ENCODE measurements at places on chromosomes 2 and 18.

GRCh38 chr18:76822506-76823160 lies at the start of gene ZNF236:
Gene ZNF236, plus strand, starts transcription at chr18:76822557. Its CDS starts 51 bp downstream, at chr18:76822608.
- peak; percentile 87 for DNase-seq

GRCh38 chr2:219997341-219997851 lies 370.0 kb downstream of the SLC4A3 start:
- DNase-seq: peak; percentile 63

- no peak for DNase-seq
These were observed 879.8 kb upstream of the PIK3C3 start for GRCh38 chr18:41075212-41075611.

DNA sequence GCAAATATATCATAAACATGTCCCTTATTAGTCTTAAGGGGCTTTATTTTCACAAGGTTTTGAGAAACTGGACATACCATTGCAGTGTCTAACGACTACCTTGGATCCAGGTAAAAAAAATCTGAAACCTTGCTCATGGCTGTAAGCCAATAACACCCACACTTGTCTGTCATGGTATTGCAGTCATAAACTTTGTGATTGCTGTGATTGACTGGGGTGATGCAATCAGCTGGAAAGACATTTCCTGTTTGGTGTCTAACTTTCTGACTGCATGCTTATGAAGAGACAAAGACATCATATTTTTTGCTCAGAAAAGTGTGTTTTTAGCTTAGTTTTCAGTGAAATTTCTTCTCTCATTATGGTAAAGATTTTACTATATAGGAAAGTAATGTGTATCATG lies 635.0 kb downstream of the TSN start:
- peak; percentile 14 for DNase-seq

- no peak for DNase-seq
These were observed 90.6 kb upstream of the LPIN2 start for GRCh38 chr18:3103576-3103975.

- no peak for DNase-seq
These were observed 30.9 kb upstream of the KCNE4 start for GRCh38 chr2:223020971-223021675.

DNA sequence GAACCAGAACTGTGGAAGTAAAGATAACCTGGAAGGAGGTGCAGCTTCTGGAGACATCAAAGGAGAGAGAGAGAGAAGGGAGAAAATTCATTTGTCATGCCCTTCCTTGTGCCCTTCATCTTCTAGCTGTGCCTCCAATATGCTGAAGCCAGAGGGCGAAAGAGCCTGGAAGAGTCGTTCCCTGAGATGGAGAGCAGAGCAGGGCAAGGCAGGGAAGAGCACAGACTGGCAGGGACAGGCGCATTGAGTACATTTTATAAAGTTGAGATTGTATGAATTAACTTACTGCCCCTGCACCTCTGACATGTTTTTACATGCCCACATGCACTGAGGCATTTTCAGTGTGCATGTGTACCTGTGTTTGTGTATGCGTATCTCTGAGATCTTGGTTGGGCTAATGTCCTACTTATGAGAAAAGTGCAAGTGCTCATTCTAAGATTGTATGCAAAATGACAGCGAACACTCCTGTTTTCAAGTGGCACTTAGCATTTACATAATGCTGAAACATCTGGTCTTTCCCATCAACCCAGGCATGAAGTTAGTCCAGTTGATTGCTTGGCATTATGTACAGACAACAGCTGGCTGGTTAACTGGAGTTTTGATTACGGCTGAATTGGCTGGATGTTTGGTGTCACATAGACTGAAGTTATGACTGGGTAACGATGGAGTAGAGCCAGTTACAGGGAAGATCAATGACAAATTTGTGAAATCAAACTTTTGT lies 23.7 kb upstream of the MMADHC start:
- no peak for DNase-seq

DNA sequence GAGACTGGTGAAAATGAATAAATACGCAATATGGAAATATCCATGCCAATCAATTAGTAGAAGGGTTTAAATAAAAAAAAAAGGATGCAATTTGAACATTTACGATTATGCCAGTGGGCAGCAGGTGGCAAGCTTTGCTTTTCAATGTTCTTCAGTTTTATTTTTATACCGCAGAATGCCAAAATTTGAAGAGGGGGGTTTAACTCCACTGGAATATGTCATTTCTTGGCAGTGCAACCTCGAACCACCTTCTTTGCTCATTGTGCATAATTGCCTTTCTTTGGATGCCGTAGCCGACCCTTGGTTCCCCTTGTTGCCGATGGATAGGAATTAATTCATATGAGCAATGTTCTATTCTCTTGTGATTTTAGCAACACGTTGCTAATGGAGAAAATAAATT lies 88.0 kb downstream of the LTBP1 start:
- DNase-seq: no peak

- peak; percentile 16 for DNase-seq
These were observed 269.2 kb downstream of the LRATD1 start for GRCh38 chr2:14901737-14902136.

DNA sequence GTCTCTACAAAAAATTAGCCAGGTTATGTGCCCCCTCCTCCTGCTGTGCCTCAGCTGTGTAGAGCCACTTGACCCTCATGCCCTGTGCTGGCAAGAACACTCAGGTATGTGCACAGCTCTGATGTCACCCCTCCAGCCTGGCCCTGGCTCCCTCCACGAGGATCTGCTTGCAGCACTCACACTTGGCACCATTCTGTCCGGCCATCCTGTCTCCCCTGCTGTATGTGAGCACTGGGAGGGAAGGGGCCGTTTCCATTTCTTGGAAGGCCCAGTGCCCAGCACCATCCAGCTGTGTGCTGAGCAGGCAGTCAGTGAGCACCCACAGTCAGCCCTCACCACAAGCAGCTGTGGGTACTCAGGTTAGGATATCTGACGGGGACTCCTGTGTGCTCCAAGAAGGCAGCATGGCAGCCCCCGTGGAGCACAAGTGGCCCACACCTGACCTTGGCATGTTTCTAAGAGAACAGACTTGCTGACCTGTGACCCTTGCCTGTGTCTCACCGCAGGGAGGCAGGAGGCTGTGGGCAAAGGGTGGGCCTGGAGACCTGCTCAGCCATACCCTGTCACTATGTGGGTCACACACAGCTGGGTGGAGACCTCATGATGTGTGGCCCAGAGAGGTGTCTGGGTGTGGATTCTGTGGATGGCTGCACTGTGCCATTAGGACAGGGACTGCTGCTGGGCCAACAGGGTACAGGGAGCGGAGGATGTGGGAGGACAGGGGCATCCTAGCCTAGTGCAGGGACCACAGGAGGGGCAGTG lies 31.5 kb downstream of the USP34 start:
- DNase-seq: no peak

GRCh38 chr18:48875314-48875941 lies 75.3 kb downstream of the SMAD7 start:
- peak; percentile 28 for DNase-seq

- DNase-seq: no peak
These were observed 134.3 kb downstream of the MEP1B start for GRCh38 chr18:32324181-32324580.

- no peak for DNase-seq
These were observed 52.8 kb downstream of the FAM178B start for GRCh38 chr2:96933305-96934181.

DNA sequence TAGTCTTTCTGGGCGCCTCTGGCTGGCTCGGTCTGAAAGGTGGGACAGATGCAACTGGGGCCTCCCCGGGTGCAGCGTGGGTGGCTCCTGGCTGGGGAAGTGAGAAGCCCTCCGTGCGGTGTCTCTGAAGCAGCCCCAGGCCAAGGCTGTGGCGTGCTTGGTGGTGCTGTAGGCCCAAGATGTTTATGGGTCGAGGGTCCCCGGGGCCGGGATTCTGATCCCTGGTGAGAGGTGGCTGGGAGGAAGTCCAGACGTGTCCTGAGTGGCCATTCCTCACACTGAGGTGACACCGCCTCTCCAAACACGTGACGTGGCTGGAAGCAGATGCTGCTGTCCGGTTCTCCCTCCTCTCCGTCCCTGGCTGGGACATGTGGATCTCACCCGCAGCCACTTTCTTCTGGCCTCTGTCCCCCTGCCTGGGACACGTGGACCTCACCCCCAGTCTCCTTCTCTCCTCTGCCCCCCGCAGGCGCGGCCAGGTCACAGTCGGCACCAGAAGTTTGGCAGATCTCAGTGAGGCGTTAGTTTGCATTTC lies 12.6 kb downstream of the RTP5 start:
- DNase-seq: peak; percentile 74

GRCh38 chr2:12089001-12089400 lies 342.6 kb downstream of the LPIN1 start:
- DNase-seq: no peak

DNA sequence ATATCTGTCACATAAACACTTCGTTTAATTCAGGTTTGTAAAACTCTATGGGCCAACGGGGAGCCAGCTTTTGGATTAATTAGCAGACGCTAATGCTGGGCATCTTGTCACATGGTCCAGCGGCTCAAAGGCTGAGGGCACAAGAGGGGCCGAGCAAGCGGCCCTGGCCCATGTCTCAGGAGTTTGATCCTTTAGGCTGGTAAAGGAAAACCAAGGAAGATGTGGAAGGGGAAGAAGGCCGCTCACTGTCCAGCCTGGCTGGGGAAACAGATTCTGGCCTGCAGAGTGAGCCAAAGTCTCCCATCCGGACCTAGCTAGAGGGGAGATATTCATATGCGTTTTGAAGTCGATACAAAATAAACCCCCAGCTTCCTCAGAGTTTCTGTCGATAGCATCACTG lies 248.6 kb upstream of the SIX2 start:
- DNase-seq: no peak

DNA sequence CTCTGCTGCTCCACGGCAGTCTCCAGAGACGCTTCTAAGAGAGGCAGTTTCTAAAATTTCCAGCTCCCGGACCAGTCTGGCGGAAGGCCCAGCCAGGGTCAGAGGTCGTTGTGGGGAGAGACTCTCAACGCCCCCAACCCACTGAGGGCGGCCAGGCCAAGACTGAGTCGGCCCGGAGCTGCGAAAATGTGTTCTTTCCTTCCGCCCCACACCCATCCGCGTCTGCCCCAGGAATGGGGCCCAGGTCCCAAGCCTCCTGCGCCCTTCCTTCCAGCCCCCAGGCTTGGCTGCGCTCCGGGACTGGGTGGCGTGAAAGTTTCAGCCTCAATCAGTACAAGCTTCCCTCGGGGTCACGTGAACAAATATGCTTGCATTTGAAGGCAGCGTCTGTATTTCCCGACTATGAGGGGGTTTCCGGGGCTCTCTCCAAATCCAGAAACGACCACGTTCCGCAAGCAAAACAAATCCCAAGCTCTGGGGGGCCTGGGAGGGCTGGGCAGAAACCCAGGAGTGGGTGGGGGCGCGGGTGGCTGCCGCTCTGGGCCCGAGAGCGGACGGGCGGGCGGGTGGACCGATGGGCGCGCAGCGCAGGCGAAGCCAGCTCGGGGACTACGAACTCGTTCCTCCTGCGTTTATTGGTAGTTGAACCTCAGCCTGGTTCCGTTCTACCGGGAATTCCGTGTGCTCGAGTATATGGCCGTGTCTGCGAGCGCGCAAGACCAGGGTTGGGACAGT lies 3.3 kb downstream of the HOXD3 start:
- no peak for DNase-seq

DNA sequence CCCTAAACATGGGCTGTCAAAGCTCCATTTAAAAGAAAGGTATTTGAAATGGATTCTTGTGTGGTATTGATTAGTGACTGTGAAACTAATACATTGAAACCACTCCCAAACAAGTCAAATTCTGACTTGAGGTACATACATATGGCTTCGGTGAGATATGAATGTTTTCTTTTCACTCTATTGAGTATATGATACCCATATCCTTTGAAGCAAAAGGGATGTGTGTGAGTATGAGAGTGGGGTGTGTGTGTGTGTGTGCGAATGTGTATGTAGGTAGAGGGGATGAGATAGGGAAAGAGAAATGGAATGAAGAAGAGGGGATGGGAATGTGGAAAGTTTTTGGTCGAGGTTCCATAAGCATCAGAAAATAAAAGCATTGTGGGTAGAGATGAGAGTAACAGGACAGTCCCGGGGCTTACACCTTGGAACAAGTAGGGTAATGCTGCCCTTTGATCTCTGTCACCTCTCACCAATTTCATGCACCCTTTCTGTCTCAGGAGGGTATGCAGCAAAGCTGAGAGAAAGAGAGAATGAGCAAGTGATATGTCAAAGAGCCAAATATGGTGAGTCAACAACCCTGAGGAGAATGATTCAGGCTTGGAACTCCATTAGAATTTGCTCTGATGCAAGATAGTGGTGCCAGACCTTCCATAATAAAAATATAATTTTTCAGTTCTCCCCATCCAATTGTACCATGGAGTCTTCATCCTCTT lies 64.0 kb upstream of the ZEB2 start:
- no peak for DNase-seq

DNA sequence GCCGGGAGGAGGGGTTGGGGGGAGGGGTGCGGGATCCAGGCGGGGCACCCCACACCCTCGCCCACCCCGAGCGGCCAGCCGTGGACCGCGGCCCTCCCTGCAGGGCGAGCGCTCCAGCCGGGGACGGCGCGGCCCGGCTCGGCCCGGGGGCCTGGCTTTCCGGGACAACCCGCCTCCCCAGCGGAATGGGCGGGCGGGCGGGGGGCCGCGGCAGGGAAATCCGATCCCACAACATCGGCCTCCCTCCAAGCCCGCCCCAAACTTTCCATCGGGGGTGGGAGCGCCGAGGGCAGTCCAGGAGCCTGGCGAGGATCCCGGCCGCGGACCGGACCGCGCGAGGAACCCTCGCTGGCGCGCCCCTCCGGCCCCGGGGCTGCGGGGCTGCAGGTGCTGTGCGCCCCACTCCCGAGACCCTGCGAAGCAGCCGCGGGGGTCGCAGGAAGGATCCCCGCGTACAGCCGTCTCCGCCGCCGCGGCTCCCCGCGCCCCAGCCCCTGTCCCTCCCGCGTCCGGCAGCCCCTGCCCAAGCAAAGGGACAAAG lies 529 bp downstream of the SEMA4C start:
- DNase-seq: peak; percentile 50

- peak; percentile 72 for DNase-seq
These were observed 15.2 kb downstream of the GNLY start for GRCh38 chr2:85709401-85709811.

DNA sequence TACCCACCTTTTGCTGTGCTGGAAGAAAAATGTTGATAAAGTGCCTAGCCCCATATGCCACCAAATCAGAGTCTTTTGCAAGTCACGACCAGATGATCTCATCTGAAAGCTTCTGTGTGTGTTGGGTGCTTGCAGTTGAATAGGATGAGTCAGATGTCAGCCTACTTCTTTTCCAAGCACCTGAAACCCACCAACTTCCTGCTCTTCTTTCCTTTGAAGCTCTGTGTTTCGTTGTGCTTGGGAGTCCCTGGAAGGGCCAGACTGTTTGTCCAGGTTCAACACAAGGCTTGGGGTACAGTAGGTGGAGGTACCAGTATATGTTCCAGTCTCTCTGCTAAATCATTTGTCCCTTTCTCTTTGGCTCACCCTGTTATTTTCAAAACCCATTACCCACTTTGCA lies 36.8 kb upstream of the LCLAT1 start:
- DNase-seq: no peak

DNA sequence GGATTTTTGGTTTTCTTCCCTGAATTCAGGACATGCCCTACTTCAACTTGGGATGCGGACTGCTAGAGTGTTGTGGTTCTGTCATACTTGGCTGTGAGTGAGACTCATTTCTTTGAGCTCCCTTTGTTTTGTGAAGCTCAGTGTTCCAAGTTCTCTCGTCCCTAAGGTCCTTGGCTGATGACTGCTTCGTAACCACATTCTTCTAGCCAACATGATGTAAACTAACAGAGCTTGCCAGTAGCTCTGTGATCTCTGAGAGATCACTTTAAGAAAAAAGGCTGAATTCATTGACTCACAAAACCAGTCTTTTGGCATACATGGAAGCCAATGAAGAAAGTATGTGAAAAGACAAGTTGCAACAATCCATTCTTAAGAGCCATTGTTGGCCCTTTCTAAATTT lies 96.9 kb upstream of the MSTN start:
- DNase-seq: no peak
